SHP77 (cell line): ENCODE measurements at places on chromosomes 6 and 20.

DNA sequence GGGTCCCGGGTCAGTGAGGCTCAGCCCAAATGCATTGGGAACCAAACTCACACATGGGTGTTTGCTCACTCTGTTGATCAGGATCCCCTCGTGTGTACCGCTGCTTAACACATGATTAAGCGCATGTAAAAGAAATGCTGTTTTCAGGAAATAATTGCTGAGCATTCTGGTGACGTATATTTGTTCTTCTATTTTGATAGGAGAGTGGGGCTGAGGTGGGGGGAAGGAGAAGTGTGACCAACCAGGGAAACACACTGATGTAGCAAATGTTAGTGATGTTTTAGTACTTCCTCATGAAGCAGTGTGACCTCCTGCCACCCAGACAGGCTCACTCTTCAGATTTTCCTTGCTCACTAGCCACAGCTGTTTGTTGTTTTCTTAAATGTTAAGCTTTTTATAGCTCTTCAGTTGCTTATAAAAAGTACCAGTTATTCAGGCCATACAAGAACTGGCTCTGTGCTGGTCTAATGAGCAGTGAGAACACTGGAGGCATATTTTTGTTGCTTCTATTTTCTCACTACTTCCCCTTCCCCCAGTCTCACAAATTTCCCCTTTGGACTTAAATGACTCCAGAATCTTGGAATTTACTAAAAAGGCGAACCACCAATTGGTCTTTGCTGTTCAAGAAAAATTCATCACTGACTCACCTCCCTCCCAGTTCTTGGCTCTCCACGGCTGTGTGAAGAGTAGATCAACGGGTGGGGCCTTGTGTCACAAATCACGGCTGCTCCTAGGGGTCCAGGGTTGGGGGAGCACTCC, 79.2 kb upstream of the BACH2 start:
- DNase-seq = no peak

- DNase-seq = no peak
Observed at GRCh38 chr20:35133735-35134134, 13.4 kb downstream of the EDEM2 start.

DNA sequence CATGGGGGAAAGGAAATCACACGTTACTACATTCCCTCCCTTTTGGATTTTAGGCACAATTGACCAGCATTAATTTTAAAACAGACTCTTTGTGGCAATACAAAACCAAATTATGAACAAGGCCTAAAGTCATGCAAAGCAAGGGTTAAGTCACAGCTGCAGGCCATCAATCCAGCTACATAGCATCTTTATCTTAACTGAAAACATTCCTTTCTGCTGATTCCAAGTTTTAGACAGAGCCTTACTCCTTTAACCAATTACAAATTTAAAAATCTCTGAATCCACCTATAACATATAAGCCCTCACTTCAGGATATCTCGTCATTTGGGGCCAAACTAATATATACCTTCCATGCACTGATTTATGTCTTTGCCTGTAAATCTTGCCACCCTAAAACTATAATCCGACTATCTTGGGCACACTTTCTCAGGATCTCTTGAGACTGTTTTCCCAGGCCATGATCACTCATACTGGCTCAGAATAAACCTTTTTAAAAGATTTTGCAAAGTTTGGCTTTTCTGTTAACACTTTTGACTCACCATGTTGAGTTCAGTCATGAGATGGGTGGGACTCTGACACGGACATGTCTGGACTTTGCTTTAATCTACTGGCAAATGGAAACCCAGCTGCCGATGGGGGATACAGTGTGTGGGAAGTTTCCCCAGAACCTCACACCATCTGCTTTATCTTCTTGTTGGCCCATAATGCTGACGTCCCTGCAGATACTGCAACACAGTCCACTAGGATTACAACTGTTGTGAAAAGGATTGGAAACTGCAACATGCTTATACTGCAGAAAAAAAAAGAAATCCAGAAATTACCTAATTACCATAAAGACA, 757.0 kb downstream of the PTPRT start:
- DNase-seq = no peak

- DNase-seq = no peak
Observed at GRCh38 chr6:3305216-3305565, 46.4 kb downstream of the PSMG4 start.

DNA sequence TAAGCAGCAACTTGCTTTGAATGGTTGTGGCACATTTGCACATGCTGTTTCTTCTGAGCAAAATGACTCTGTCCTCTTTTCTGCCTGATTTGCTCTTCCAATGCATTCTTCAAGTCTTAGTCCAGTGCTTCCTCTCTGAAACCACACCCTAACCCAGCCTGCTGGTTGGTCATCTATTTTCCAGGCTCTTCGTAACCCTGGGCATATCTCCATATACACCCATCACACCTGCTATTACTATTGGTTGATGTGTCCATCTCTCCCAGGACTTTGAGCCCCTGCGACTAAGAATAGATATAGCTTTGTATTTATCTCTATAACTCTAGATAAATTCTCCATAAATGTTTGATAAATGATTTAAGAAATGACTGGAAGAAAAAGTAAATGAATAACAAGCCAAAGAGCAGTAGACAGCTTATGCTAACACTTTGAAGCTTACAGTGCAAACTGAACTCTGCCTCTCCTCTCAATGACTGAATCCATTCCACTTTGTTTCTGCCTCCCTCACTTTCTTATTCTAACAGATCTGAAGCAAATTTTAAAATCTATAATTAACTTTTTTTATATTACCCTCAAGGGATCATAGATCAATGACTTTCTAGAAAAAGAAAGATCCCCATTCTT, 59.7 kb upstream of the NT5E start:
- no peak for DNase-seq

- DNase-seq = peak; percentile 88
Observed at GRCh38 chr6:21022343-21023107, 488.3 kb downstream of the CDKAL1 start.

GRCh38 chr6:90220273-90220672, 76.4 kb downstream of the BACH2 start:
- no peak for DNase-seq

DNA sequence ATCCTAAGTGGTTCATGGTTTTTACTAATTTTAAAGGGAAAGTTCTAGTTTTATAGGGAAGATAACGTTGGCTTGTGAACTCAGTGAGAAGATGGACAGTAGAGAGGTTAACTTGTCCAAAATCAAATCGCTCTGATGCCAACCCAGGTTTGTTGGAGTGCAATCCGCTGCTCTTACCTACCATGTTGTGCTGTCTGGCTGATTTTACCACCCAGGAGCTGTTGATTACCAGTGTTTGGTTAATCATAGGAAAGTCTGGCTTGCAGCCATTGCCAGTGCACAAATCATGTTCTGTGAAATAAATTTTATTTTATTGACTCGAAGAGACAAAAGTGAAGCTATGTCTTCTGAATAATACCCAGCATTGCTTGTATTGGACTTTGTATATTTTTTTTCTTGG, 92.4 kb downstream of the PLCB4 start:
- DNase-seq = no peak

GRCh38 chr6:2184700-2185455, 60.5 kb downstream of the GMDS start:
- DNase-seq = no peak

- no peak for DNase-seq
Observed at GRCh38 chr6:82836022-82836575, 229.5 kb downstream of the UBE3D start.

GRCh38 chr6:139881728-139882211, 507.3 kb upstream of the CITED2 start:
- peak; percentile 72 for DNase-seq

DNA sequence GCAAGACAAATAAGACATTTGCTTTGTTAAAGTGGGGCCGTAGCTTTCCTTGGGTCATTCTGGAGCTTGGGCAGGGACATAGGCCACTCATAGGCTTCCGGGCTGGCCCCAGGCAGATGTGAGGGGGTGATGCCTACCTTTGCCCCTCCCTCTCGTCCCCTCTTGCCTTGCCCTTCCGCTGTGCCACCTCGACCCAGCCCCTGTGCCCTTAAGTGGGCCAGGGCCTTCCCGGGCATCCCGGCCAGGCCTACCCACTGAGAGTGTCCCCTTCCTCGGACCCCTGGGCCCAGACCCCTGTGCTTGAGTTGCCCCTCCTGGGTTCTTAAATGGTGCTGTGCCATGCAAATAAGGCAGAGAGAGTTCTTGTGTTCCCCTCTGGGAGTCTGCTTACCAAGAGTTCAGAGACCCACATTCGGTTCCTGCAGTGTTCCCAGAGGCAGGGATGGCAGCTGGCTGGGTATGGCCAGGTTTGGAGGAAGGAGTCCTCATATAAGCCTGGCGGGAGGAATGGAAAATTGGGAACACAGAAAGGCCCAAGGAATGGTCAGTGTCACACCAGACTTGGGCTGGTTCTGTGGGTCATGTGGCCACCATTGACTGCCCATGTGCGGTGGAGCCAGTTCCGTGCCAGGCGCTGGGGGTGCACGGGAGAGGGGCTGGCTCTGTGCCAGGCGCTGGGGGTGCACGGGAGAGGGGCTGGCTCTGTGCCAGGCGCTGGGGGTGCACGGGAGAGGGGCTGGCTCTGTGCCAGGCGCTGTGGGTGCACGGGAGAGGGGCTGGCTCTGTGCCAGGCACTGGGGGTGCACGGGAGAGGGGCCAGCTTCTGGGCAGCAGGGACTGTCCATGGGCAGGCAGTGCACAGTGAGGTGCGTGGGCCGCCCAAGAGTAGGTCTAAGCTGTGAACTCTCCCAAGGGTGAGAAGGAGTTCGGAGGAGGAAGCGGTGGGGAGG, 173.5 kb upstream of the SNX9 start:
- DNase-seq = peak; percentile 27

- no peak for DNase-seq
Observed at GRCh38 chr6:20069021-20069522, 143.2 kb downstream of the MBOAT1 start.

DNA sequence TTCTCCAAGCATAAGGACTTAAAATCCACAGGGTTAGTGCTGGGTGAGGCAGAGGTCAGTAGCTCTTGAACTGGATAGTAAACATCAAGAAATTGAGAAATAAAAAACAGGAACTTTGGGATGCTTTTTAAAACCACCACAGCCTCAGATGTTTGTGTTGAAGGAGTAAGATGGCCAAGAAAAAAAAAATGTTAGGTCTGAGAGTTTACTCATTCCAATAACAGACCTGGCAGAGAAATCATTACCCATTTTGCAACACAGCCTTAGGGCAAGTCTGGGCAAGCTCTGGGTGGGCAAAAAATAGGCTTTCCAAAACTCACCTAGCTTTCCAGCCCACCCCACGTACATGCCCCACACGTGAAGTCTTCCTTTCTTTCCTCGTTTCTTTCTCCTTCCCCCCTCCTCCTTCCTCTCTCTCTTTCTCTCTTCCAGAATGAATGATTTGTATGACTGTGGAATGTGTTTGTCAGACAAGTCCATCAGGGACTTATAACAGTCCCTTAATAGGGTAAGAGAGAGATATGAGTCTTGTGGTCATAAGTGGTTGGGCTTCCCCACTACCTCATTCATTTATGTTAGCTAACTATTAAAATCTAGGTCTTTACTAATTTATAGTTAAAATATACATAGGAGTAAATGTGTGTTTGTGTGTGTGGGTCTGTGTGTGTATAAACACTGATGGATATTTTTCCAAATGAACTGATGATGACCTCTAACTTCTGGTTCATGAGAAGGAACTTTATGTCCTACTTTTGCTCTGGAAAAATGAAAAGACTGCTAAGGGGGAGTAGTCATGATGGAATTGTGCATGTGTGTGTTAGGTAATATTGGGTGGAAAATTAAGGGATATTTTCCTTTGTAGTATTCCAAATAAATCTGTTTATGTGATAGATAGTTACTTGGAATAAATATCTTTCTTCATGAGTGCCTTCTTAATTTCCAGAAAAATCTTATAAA, 18.0 kb upstream of the DSE start:
- DNase-seq = no peak

DNA sequence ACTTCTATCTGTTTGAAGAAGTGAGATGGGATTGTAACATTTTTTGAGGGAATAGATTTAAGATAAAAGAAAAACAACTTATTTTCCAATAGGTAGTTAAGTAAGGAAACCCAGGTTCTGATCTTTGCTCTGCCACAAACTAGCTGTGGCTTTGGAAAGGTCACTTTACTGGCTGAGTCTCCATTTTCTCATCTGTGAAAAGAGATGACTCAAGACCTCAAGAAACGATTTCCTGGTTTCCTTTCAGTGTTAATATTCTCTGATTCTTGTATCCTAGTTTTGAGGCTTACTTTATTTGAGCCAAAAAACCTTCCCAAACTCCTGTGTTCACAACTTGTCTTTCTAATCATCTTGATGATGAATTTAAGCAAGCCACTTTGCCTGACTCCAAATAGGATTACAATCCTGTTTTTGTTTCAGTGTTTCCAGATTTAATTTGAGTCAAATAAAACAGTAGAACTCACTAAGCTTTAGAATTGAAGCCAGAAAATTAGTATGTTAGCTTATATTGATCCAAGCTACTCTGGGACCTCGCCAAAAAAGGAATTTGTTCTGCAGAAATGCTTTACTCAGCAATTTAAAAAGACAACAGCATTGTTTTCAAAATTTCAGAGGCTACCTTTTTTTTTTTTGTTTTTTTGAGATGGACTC, 51.1 kb downstream of the ENPP1 start:
- no peak for DNase-seq

- no peak for DNase-seq
Observed at GRCh38 chr20:9565910-9566550, 51.6 kb downstream of the LAMP5 start.

- DNase-seq = no peak
Observed at GRCh38 chr6:54031169-54031568, 80.1 kb upstream of the MLIP start.

GRCh38 chr20:15708984-15709598, 864.2 kb downstream of the KIF16B start:
- peak; percentile 27 for DNase-seq

- no peak for DNase-seq
Observed at GRCh38 chr6:20234136-20234535, 21.9 kb upstream of the MBOAT1 start.

DNA sequence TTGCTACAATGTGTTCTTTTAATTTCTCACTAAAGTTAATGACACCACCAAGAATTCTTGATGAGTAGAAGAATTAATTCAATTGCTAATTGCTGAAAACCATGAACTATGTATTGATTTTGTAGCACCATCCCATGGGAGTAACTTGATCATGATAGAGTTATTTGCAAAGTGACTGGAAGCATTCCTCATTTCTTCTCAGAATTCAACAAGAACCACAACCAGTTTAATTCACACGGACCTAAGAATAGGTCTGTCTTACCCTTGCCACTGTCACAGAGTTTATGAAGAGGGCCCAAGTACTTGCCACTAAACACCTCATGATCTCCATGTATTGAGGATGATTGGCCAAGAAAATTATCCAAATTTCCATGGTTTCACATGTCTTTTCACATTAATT, 222.2 kb downstream of the TMEM242 start:
- no peak for DNase-seq

DNA sequence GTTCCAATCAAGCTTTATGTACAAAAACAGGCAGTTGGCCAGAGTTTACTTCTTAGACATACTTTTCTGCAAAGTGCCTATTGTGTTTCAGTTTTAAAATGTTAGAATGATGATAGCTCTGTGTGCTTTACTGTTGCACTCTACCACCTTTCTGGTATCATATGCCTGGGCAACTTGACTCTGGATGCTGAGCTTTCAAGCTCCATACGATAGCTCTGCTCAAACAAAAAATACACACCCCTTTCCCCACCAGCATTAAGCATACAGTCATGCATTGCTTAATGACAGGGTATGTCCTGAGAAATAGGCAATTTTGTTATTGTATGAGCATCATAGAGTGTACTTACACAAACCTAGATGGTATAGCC, 123.1 kb downstream of the RCAN2 start:
- no peak for DNase-seq
